ENCODE measurements at places on chromosomes 1 and 21.

GRCh38 chr1:154186177-154186576, 5.7 kb downstream of the TPM3 start:
- ATAC-seq, result no peak

GRCh38 chr1:66764994-66765578, 12.8 kb downstream of the DYNLT5 start:
- no peak for ATAC-seq

DNA sequence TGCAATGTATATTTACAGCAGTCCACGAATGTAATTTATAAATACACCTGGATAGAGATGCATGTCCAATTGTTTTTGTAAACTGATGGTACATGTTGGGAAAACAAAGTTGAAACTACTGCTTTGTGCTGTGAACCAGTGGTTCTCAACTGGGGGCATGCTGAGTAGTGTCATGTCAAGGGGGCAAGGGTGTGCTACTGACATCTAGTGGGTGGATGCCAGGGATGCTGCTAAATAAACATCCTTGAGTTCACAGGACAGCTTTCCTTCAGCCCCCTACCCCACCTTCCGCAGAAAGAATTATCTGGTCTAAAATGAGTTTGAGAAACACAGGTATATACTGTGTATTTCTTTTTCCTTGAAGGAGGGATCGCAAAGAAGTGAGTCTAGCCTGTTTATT, 95.9 kb downstream of the RASAL2 start:
- no peak for ATAC-seq

DNA sequence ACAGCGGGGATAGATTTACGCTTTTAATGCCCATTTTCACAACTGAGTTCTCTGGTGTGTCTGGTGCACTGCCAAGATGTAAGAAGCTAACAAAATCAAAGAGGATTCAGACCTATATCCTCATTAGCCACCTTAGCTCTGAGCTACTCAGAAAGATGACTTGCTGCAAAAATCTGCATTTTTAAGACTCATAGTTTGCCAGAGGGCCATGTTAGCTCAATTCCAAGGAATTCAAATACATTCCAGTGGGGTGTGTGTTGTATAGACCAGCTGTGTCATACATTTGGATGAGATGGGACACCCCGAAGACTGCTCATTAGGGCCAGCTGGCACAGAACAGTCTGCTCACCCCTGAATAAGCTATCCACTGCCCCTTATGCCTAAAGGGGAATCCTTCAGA, 8.9 kb downstream of the DENND2D start:
- ATAC-seq, result no peak

DNA sequence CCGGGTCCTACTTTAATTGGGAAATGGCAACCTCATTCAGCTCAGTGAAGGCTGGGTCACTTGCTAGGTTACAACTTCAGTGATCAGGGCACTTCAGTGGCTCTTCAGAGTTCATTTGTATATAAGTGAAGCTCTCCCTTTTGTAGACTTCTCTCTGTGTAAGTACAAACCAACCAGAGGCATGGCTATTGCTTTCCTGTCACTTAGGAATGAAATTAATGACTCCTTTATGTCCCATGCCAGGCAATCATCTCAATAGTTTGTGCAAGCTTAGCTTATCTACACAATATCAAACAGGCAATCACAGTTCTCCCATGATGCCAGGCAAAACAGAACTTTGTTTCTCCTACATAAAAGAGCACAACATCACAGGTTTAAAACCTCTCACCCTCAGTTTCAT, 22.8 kb upstream of the CTBS start:
- no peak for ATAC-seq

- no peak for ATAC-seq
Observed at GRCh38 chr21:41186755-41187536, 19.0 kb downstream of the BACE2 start.

DNA sequence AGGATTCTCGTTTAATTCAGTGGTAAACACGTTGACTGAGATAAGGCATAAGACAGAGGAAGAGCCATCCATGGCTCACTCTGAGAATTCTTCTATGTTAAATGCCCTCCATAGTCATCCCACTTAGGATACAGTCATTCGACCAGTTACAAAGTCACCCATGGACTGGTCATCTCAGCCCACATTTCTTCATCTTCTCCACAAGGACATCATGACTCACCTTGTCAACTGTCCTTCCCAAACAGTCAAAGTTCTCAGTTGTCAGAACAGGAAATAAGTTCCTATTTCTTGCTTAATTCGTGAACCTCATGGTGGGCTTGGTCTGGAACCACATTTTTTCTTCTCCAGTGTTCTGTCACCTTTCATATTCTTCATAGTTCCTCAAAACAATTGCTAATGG, 133.2 kb downstream of the TGFB2 start:
- no peak for ATAC-seq

DNA sequence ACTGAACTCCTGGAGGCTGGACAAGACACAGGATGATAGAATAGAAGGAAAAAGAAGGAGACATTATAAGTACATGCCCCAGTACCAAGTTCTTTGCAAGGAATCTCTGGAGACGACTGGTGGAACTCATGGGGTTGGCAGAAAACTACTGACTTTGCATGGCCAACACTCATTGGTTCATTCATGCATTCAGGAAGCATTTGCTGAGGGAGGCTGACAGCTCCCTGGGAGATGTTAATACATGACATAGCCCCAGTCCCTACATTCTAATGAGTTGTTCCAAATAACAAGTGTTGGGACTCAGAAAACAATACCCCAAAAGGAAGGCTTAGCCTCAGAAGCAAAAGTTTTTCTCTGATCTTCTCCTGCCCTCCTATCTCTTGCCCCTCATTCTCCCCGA, 172.8 kb upstream of the IRF2BP2 start:
- no peak for ATAC-seq

GRCh38 chr21:44914176-44914874, 6.4 kb downstream of the ITGB2 start:
- peak; percentile 80 for ATAC-seq

GRCh38 chr1:196650403-196650802, 1.4 kb upstream of the CFH start:
- ATAC-seq, result no peak

- no peak for ATAC-seq
Observed at GRCh38 chr1:8702472-8702849, 115.0 kb downstream of the RERE start.

Data from stimulated activated memory B cell treated with anti-CD40 and anti-IgM and Interleukin-4, amounts not matched to agents 10 μg/mL and 1 μg/mL and 100 μg/mL, for 72 hours (primary cell).